ENCODE measurements at places on chromosomes 2 and 18.

GRCh38 chr2:172084645-172085459 lies 455 bp upstream of the DLX1 start:
- no peak for DNase-seq

DNA sequence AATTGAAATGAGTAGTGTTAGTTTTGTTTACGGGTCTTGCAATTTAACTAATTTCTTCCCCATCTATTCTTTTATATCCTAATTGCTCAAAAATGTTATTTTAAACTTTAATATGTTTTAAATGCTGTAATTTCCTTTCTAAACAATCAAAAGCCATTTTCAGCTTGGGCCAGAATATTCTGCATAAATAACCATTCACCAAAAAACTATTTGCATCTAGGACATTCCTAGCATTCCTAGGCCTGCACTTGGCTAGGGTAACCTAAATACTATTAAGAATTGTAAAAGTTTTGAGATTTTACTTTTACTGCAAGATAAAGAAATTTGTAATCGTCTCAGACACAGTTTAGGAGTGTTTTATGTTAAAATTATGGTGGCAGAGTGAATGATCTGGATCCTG lies 7.8 kb upstream of the ETAA1 start:
- DNase-seq, result no peak

DNA sequence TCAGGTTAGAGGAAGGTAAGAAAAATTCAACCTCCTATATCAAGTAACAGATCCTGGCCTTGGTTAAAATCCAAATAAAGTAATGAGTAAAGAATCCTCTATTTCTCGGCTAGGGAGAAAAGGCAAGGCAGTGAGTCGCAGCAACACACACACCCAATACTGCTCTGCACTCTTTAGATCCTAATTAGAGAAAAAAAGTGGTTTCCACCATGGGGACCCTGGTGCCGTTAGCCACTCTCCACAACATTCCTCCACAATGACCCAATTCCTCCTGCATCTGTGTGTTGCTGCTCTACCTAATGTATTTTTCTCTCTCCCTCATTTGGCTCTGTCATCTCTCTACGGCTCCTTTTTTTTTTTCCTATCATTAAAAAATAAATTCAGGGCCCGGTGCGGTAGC lies 462.7 kb downstream of the METTL4 start:
- DNase-seq, result no peak

- DNase-seq, result no peak
Measured at GRCh38 chr2:689877-690510, 12.8 kb upstream of the TMEM18 start.

Data from stimulated activated CD8-positive, alpha-beta memory T cell treated with anti-CD3 and anti-CD28 coated beads, Interleukin-2, amount 100 ng/mL, for 1 hour (primary cell).